GM18507 (cell line): ENCODE measurements at places on chromosomes 12 and 14.

DNA sequence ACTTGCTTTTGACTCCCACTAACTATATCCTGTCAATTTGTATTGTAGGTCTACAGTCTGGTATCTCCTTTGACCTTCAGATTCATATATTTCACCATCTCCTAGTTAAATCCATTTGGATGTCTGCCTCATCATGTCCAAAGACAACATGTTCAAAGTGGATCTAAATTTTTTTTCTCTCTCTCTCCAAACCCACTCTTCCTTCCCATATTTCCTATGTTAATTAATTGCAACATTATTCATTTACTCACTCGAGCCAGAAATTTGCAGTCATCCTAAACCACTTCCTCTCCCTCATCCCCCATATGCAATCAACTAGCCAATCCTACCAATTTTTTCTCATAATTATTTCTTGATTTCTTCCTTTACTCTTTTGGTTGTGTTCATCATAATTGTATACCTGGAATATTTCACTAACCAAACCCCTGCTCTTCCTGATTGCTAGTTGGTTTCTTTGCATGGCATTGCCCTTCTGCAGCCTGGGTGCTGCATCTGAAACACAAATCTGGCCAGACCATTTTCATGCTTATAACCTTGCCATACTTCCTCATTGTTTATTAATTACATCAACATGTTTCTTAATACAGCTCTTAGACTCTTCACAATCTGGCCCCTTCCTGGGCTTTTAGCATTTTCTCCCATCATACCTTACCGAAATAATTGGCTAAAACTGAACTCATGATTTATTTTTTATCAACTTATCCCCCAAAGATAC, 442.2 kb downstream of the ADAMTS20 start:
- no peak for DNase-seq

DNA sequence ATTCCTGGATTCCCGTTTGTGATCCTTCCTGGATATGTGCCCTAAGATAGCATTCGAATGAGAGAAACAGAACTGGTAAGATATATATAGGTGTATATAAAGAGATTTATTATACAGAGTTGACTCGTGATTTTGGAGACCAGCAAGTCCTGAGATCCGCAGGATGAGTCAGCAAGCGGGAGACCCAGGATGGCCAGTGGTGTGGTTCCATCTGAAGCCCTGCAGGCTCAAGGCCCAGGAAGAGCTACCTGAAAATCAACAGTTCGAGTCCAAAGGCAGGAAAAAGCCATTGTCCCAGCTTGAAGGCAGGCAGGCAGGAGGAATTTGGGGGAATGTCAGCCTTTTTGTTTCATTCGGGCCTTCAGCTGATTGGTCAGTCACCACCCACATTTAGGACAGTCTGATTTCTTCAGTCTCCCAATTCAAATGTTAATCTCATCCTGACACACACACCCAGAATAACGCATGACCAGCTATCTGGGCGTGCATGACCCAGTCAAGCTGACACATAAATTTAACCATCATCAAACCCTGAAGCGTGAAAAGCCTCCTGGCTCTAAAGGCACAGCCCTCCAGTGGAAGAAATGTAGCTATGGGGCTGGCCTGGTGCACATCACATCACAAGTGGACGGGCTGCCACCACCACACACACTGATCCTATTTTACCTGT, 44.3 kb downstream of the TUNAR start:
- DNase-seq, result no peak

DNA sequence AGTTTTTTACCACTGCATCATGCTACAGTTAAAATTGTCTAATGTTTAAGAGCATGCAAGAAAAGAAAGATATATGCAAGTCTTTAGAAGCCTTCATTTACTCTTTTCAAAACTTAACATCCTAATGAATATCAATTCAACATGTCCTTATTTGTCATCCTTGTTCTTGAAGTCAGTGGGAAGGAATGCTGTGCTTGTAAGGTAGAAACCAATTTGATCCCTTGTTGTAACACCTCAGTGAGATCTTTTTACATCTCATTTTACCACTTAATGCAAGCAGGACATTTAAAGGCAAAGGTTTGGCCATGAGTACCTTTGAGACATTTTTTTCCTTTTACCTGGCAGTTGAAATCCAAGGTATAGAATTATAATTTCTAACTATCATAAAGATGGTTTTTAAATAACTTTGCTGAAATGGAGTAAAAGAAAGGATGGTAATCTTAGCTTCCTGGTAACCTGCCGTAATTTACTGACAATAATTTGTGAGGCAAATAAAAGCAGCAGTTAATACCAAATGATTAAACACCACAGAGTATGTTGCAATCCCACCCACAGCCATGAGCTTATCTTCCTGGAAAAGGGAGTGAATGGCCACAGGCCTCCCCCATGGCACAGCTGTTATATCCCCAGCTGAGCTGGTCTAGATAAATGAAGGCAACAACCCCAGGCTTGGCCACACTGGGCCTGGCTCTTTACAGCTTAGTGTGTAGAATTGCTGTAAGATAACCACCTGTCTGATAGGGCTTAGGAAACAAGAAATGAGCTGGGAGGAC, 33.2 kb upstream of the STRN3 start:
- no peak for DNase-seq

DNA sequence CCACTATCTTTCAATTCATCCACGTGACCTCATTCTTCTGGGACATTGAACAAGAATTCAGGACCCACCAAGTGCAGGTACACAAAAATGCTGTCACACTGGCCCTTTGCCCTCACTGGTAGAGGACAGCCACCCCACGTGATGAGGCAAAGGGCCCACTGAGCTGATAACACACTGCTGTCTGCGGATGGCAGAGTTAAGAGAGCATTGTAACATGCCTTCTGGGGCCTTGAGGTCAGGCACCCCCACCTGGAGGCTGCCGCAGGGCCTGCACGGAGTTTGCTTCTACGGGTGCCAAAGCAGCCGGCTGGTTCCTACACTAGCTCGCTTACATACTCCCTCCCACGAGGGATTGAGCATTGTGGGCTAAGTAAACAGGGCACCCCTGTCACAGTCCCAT, 101.0 kb downstream of the LRIG3 start:
- DNase-seq, result no peak

- DNase-seq, result no peak
Observed at GRCh38 chr12:104985206-104985605, 910 bp upstream of the NOPCHAP1 start.

DNA sequence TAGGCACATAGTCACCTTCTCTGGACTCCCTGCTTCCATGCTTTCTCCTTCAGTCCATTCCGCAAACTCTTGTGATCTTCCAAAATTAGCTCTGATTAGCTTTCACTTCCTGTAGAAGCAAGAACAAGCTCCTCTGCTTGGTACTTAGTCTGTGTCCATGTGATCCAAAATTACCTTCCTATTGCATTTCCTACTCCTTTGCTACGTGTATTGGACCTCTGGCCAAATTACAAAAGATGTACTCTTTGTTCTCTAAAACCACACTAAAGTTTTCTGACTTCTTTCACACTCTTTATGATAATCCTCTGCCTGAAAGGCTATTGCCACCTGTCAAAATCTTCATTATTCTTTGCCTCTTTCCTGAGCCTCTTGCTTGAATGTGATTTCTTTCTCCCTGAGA, 786 bp upstream of the TSFM start:
- no peak for DNase-seq

DNA sequence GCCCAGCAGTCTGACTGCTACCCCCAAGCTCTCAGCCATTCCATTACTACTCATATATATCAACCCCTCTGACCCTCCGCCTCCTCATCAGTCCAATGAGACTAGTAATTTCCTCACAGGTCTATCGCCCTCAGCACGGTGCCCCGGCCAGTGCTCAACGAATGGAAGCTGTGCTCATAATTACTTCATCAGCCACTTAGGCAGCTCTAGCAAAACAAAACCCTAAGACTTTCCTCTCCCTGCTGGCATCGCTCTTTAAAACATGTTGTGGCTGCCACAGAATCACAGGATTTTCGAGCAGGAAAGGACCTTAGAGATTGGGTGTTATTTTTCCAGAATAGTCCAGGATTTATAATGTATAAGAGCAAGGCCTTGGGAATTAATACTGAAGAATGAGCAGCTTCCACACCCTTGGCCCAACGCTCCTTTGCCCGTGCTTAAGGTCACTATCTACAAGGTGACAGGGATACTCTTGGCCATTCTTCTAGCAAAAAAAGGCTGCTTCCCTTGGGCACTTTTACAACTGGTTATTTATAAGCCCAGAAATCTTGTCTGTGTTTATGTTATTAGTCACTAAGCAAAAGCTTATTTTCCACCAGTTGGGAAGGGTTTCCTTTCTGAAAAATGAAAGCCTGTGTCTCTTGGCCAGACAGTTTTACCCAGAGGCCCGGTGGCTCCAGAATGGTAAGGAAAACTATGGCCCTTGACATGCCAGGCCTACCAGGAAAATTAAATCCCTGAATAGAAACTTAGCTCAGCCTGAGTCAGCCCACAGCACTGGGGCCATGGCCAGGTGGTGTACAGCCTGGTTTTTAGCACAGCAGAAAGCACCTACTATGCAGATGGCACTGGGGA, 47.9 kb downstream of the NUAK1 start:
- no peak for DNase-seq
